HepG2 (cell line): ENCODE measurements at places on chromosomes 4 and X.

DNA sequence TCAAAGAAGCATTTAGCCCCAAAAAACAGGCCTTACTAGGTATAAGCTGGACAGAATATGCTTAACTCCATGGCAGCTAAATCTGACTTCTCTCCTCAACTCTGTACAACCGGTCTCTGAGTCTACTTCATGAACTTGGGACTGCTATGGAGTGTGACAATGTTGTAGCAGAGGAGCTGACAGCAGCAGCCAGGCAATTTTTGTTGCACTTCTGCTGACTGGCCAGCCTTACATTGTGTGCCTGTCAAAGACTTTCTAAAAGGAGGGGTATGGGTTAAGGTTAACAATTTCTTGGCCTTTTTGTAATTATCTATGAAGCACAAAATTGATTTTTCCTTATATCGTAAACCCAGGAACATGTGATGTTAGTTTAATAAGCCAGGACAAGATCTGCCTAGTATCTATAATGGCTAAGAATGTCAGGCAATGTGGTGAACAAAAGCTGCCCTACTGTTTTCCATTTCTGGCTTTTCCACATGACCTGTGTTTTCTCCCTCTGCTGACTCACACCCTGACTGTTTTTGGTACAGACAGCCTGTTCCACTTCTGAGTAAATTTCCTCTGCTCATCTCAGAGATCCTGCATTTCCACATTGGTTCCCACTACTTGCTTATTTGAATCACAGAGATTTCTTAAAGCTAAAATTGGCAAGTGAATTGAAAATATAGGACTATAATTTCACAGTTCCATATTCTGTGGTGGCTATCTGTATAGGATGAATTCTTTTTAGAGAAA is 9.3 kb downstream of the NOX1 start:
- DNase-seq: no peak
- H3K4me3 ChIP-seq: no peak overlapping the region
- no peak overlapping the region for H3K27ac ChIP-seq
- no peaks in the 10 kb centered on the region for H3K36me3 ChIP-seq
- H3K4me1 ChIP-seq: no peaks in the 10 kb centered on the region

- H3K27me3 ChIP-seq: no peaks in the 10 kb centered on the region
- no peaks in the 10 kb centered on the region for H3K4me1 ChIP-seq
- H3K36me3 ChIP-seq: no peaks in the 10 kb centered on the region
Observed at GRCh38 chrX:147485207-147485606, 426.5 kb upstream of the FMR1 start.

GRCh38 chr4:60683973-60684372 is 516.2 kb upstream of the ADGRL3 start:
- H3K27ac ChIP-seq: no peak overlapping the region
- H3K4me3 ChIP-seq: no peak overlapping the region
- H3K4me1 ChIP-seq: no peaks in the 10 kb centered on the region
- no peaks in the 10 kb centered on the region for H3K27me3 ChIP-seq
- no peak for DNase-seq

GRCh38 chr4:152063621-152064240 is 302.9 kb upstream of the GATB start:
- H3K4me1 ChIP-seq: no peaks in the 10 kb centered on the region
- DNase-seq: no peak
- no peaks in the 10 kb centered on the region for H3K27me3 ChIP-seq
- H3K4me3 ChIP-seq: no peak overlapping the region
- no peak overlapping the region for H3K27ac ChIP-seq
- no peaks in the 10 kb centered on the region for H3K36me3 ChIP-seq

DNA sequence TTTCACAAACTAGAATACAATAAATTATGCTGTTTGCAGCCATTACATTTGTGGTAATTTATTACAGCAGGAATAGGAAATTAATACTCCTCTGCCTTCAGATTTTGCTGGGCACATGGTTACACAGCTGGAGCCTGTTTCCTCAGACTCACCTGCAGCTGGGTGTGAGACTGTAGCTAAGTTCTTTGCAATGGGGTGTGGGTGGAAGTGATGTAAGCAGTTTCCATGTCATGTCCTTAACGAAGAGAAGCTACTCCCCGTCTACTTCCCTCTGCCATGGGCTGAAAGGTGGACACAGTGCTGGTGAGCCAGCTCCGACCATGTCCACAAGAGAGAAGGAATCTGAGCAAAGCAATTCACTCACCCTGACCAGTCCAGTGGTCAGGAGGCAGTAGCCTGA is 18.2 kb downstream of the SH3KBP1 start:
- no peaks in the 10 kb centered on the region for H3K36me3 ChIP-seq
- peaks cover 32% of the 10 kb centered on the region for H3K4me1 ChIP-seq
- no peak overlapping the region for H3K4me3 ChIP-seq

DNA sequence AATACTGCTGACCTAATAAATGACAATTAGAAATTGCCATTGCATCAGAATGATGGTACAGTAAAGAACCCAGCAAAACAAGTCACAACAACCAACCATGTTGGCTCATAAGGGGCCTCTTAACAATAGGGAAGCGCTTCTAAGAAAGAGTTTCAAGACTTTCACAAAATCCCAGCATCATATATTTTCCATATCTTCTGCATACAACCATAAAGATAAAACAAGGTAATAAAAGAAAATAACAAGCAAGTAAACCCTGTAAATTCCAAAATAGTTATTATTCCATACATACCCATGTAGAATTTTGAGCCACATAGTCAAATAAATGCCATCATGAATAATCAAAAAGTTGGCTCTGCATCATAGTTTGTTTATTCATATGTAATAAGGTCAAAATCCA is 8.2 kb downstream of the SLC10A7 start:
- H3K27me3 ChIP-seq: no peaks in the 10 kb centered on the region
- H3K4me1 ChIP-seq: no peaks in the 10 kb centered on the region
- DNase-seq: no peak
- no peak overlapping the region for H3K27ac ChIP-seq
- H3K4me3 ChIP-seq: no peak overlapping the region
- H3K36me3 ChIP-seq: peaks cover 3% of the 10 kb centered on the region

DNA sequence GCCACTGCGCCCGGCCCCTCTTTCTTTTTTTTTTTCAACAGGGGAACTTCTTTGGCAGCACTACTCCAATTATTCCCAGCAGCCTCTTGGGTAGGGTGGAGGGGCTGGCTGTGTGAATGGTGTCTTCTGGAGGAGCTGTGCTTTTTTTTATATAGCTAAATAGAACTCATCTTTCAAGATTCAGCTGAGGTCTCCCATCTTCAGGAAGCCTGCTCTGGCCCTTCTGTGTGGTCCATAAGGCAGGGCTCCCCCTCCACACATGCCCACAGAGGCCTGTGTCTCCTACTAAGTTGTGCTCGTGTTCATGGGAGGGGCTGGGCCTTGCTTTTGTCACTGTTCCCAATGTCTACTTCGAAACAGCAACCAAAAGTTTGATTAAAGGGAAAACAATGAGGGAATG is 116.8 kb downstream of the AFAP1 start:
- H3K4me3 ChIP-seq: no peak overlapping the region
- DNase-seq: no peak
- no peak overlapping the region for H3K27ac ChIP-seq
- no peaks in the 10 kb centered on the region for H3K27me3 ChIP-seq
- H3K36me3 ChIP-seq: peaks cover 2% of the 10 kb centered on the region
- peaks cover 35% of the 10 kb centered on the region for H3K4me1 ChIP-seq

GRCh38 chr4:175246941-175247340 is 328.8 kb downstream of the ADAM29 start:
- no peak for DNase-seq
- H3K27ac ChIP-seq: no peak overlapping the region
- no peaks in the 10 kb centered on the region for H3K36me3 ChIP-seq
- H3K4me1 ChIP-seq: no peaks in the 10 kb centered on the region
- no peak overlapping the region for H3K4me3 ChIP-seq

DNA sequence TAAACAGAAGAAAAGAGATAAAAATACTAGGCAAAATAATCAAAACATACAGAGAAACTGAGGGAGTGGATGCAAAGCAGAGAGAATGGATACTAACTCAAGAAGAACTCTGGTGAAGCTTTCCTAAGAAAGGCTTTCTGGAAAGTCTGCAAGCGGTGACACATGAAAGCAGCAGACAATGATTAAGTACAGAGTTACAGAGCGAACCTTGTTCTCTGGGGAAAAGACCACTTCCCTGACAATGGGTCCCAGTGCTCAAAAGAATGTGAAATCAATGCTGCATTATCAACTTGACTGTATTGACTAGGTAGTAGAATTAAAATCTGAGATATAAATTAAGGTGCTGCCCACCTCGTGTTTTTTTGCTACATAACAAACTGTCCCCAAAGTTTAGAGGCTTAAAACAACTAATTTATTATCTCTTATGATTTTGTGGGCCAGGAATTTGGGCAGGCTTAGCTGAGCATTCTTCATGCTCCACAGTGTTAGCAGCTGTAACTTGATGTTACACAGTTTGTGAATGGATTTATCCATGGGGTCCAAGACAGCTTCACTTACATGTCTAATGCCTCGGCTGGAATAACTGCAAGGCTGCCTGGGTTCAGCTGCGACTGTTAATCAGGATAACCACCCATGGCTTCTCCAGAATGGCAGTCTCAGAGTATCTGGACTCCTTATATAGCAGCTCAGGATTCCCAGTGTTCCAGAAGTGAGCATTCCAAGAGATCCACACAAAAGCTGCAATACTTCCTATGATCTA is 106.9 kb upstream of the INPP4B start:
- no peak for DNase-seq
- no peaks in the 10 kb centered on the region for H3K36me3 ChIP-seq

- no peak overlapping the region for H3K27ac ChIP-seq
- H3K4me1 ChIP-seq: no peaks in the 10 kb centered on the region
- H3K4me3 ChIP-seq: no peak overlapping the region
- no peaks in the 10 kb centered on the region for H3K36me3 ChIP-seq
- DNase-seq: no peak
Observed at GRCh38 chr4:168451744-168452390, 28.4 kb downstream of the DDX60L start.

GRCh38 chr4:112184438-112184837 is 39.2 kb downstream of the FAM241A start:
- no peaks in the 10 kb centered on the region for H3K36me3 ChIP-seq
- no peaks in the 10 kb centered on the region for H3K27me3 ChIP-seq
- H3K4me1 ChIP-seq: peaks cover 25% of the 10 kb centered on the region
- no peak for DNase-seq
- H3K4me3 ChIP-seq: no peak overlapping the region

DNA sequence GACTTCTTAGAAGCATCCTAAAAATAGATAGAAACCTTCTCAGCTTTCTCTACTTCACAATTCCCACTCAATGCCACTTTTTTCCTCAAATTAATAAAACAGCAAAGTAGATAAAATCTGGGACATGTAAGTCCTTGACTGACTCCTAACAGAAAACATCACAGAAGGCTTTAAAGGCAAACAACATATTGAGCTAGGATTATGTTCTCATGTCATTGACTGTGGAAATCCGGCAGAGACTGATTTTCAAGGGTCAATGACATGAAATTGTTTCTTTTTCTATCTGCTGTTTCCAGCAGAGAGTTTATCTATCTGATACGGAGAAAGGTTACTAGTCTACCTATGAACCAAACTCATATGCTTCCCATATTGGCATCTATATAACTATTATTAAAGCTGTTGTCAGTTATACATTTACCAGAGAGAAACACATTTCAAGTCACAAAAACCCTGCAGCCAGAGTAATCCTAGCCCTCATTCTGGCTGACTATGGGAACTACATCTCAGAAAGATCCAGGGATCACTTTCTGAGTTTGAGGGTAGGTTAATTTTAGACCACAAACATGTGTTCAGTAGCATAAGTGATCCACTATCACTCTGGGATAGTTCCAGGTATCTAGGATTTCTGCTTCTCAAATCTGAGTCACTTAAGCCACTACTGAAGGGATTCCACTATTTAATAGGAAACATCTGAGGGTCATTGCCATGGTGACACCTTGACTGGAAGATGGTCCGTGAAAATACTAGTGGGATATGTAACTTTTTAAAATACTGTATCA is 147.6 kb downstream of the PPP3CA start:
- peaks cover 55% of the 10 kb centered on the region for H3K4me1 ChIP-seq
- DNase-seq: no peak
- H3K27me3 ChIP-seq: no peaks in the 10 kb centered on the region
- H3K36me3 ChIP-seq: no peaks in the 10 kb centered on the region
- no peak overlapping the region for H3K27ac ChIP-seq

DNA sequence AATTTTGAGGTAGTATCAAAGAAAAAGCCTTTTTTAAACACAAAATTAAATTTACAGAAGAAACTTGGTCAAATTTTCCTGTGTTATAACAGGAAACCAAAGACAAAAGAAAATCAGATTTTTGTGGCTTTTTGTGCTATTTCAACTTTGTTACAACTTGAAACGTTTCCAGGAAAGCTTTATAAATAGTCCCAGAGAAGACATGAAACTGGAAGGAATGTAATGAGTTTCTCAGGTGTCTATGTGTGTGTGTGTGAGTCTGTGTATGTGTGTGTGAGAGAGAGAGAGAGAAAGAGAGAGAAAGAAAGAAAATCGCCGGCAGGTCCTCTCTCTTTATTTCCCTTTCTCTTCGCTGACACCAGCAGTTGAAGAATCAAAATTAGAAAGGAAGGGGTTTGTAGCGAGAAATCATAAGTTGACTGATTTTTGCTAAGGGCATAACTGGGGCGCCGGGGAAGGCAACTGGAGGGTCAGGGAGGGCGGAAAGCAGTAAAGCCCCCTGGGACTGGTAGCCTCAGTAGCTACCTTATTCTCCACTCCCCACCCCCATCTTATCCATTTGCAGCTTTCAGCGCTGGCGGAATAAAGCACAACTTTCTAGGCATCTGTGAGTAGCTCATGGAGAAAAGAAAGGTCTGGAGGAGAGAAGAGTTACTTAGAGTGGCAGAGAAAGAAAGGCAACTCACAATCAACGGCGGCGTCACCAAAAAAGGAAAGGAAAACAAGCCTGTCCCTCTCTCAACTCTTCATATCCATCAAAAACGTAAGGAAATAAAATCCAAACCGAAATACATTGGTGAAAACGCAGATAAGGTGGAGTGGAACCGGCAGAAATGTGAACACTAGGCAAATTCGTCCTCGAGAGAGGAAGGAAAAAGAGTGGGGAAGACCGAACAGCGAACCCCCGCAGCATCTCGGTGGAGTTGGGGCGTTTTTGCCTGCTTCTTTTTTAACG is 1.3 kb downstream of the TMEM47 start:
- H3K27me3 ChIP-seq: no peaks in the 10 kb centered on the region
- no peak for DNase-seq
- H3K27ac ChIP-seq: no peak overlapping the region

DNA sequence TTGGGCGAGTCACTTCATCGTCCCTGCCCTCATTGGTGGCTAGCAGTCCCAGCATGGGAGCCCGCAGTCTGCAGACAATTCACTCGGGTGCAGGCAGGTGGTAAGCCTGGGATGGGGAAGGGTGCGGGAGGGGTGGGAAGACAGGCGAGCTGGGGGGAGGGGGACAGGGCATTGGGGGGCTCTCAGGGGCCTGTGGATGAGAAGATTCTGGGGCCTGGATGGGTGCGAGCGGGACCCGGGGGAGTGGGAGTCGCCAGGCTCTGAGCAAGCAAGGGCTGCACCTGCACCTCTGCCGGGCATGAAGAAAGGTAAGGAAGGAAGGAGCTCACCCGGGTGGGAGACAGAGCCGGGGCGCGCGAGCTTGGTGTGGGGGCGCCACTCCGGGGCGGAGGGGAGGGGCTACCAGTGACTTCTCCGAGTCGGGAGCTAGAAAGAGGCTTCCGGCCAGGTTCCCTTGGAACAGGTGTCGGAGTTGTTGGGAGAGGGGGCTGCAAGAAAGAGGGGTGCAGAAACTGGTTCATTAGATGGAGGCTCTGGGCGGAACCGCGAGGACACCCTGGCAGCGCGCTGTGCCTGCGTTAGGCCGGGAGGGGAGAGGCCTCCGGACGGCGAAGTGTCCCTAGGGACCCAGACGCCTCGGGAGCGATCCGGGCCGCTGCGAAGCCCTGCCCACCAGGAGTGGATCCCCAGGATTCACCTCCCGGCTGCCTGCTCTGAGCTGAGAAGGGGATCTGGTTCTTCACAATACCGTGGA is 103.4 kb upstream of the PDLIM3 start:
- no peak overlapping the region for H3K27ac ChIP-seq
- no peak for DNase-seq
- no peak overlapping the region for H3K4me3 ChIP-seq
